Activated gamma-delta T cell (primary cell): ENCODE measurements at places on chromosomes 1 and 21.

DNA sequence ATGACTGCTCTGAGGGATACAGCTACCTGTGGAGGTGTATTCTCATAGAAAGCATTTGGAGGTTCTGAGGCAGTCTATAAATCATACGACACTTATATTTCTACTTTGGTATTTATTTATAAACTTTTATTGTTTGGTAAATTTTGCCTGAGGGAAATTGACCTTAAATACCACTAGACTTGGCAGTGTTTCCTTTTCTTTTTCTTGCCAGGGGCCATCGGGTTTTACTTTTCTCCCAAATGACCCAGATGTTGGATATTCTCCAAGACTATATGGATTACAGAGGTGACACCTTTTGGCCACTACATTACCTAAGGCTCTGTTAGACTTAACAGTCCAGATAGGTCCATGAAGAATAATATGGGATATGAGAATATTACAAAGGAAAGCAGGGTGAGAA, 28.2 kb downstream of the CHD1L start:
- DNase-seq: no peak

GRCh38 chr1:85934516-85934915, 222.1 kb downstream of the COL24A1 start:
- DNase-seq: no peak

- DNase-seq: no peak
Observed at GRCh38 chr1:168751195-168751650, 22.2 kb upstream of the DPT start.

DNA sequence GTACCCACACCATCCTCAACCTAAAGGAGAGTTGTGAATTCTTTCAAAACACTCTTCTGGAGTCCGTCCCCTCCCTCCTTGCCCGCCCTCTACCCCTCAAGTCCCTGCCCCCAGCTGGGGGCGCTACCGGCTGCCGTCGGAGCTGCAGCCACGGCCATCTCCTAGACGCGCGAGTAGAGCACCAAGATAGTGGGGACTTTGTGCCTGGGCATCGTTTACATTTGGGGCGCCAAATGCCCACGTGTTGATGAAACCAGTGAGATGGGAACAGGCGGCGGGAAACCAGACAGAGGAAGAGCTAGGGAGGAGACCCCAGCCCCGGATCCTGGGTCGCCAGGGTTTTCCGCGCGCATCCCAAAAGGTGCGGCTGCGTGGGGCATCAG, 638 bp upstream of the OLIG2 start:
- no peak for DNase-seq

GRCh38 chr1:19925342-19926070, 2.1 kb upstream of the PLA2G2E start:
- DNase-seq: no peak

DNA sequence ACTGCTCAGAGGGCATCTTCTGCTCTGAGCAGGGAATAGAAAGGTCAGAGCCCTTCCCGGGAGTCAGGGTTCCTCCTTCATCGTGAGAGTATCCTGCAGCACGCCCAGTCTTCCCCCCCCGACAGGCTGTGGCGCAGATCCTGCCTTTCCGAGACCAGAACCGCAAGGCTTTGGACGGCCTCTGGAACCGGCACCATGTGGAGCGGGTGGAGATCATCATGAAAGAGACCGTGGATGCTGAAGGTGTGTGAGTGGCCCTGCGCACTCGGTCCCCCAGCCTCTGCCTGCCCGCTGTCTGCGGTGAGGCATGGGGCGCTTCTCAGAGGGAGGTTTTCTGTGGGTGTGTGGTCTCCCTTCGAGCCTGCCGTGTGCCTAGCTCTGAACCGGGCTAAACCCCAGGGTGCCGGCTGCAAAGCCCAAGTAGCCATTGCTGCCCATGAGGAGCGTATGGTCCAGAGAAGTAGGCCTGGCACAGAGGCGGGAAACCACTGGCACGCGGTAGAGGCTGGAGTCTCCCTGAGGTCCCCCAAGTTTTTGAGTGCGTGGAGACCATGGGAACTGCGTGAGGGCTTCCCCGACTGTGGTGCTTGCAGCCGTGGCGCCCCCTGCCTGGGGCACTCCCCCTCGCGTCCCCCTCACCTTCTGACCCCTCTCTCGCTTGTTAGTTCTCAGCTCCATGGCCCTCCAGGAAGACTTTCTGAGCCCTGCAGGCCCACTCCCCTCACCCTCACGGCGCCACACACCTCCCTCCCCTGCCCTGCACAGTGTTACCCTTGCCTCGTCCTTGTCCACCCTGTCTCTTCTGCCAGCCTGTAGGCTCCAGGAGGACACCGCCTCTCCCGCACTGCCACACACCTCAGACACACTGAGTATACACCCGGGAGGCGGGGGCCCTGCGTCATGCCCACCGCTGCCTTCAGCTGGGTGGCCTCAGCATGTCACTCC, 12.5 kb downstream of the H6PD start:
- DNase-seq: no peak
